Mucosa of gallbladder (tissue), 1 donor: ENCODE measurements at places on chromosomes 16 and 17. TPM values are rescaled to one million over a fixed set of nuclear protein-coding genes. Genes with fewer than 3 reads are reported as not detected.

Gene SGCA
- 23.5 TPM for total RNA-seq

Gene PRR14
- total RNA-seq, result 68.9 TPM

Gene PIPOX
- total RNA-seq, result 3.5 TPM

Gene KRT24
- 0.17 TPM for total RNA-seq

Gene GSDMA
- not detected for total RNA-seq

Gene KRTAP2-1
- total RNA-seq, result not detected

Gene LITAFD
- total RNA-seq, result not detected

Gene DNAAF1
- total RNA-seq, result 0.46 TPM

Gene PRR29
- total RNA-seq, result 0.26 TPM
